Activated CD4-positive, alpha-beta T cell treated with anti-CD3 and anti-CD28 coated beads, Interleukin-2, amount 50 U/mL, for 48 hours (primary cell): ENCODE measurements at places on chromosomes 5 and 9.

DNA sequence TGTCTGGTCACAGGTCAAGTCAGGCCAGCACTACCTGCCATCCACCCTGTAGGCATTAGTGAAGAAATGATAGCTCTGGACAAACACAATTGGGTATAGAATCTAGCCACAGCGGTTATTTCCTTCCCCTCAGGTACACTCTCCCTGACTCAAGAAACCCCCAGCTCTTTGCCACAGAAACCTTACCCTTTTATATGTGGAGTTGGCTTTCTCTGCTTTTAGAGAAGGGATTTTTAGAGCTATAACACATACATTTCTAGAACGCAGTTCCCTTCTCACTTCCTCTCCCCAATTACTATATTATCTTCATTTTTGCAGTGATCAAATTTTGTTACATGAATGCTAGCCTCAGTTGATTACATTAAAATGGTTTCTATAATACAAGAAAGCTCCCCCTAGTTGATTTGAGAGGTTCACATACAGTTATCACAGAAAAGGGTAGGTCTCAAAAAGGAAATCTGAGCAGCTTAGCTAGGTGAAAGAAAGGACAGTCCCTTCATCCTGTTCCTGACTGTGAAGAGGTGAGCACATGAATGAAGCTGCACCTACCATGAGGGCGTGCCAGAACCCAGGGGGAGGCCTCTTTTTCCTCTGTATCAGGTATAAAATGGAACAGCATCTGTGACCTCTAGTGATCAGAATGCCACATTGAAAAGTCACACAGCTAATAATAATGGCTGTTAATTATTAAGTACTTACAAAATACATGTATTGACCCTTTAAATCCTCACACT lies 425.6 kb downstream of the KIAA0825 start:
- no peak for DNase-seq

GRCh38 chr9:117809751-117810150 lies 105.5 kb downstream of the TLR4 start:
- DNase-seq: no peak

DNA sequence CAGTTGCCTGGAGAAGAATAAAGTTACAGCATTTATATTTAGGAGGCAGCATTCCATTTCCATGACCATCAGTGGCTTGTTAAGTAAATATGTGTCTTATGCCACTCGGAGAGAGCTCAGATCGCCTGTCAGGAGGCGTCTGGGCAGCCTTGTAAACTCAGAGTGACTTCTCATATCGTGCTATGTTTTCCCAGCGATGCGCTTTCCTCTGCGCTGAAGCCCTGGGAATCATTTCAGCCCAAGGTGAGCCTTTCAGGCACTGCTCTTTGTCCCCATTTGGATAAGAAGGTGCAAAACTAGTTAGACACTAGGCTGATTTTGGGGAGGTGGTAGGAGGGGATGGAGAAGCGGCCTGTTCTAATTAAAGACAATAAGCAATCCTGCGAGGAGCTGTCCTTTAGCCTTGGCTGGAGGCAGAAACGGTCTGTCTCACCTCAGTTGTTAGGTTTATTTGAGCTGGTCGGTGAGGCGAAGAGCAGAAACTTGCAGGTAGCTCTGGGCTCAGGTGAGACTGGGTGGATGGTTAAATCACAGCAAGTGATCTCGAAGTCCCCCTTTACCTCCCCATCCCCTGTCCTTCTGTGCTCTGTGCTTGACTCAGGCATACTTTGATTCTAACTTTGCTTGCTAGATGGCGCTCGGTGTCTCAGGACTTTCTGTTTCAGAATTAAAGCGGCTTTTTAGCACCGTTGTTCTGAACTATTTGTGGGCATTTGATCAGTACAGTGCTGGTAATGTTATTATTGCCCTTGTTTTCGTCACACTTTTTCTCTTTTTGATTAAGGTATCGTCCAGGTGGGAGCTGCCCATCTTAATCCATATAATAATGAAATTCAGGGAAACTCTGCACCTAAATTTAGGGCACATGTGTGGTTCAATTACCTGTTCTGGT lies 24.6 kb downstream of the NR2F1 start:
- DNase-seq: no peak

GRCh38 chr5:150130493-150130922 lies 25.1 kb downstream of the PDGFRB start:
- DNase-seq: no peak

- DNase-seq: no peak
These were observed 602.6 kb upstream of the DMAC1 start for GRCh38 chr9:8401961-8402705.

DNA sequence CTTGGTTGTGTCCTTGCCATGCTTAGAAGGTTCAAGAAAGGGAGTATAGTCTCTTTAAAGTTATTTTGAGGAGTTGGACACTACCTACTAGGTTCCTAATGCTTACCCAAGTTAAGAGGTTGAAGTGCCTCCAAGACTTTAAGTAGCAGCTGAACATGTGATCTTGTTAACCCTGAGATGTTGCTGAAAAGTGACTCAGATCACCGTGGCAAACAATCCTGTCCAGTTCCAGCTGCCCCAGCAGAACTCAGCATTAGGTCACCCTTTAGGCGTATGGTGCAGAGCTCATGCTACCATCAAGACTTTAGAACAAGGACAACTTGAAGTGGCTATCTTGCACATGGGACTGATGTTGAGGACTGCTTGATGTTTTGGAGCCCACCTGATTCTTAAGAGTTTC lies 22.5 kb downstream of the ZNF462 start:
- DNase-seq: no peak

DNA sequence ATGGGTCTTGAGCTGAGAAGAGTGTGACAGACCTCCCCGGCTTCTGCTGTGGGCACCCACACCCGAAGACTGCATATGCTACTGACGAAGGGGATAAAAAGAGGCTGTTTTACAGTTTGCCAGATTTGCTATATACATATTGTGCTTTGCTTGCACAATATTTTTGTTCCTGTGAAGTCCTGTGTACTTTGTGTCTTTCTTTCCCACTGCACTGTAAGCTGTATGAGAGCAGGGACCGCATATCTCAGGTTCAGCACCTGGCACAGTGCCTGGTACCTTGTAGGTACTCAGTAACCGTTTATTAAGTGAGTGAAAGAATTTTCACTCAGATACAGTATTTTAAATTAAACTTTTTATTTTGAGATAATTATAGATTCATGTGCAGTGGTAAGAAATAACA lies 8.2 kb upstream of the GARNL3 start:
- no peak for DNase-seq

- DNase-seq: no peak
These were observed 1312.0 kb upstream of the WWC1 start for GRCh38 chr5:166979307-166979895.

DNA sequence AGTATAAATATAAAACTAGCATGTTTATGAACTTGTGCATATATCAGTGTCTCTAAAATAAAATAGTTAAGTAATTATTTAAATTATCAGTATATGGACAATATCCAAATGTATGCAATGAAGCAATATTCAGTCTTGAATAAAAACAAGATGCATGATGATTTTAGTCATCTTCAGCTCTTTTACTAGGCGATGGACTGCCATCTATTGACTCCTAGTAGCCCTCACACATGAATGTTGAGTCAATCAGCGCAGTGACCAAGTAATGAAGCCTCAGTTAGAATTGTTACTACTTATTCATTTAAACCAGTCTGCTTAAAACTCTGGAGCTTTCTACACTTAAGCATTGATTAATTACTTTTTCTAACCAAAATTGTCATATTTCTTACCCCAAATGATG lies 92.9 kb upstream of the GRHPR start:
- no peak for DNase-seq

GRCh38 chr5:180133971-180134508 lies 62.5 kb upstream of the RNF130 start:
- DNase-seq: no peak

GRCh38 chr9:88741335-88741734 lies 206.4 kb downstream of the NXNL2 start:
- peak; percentile 38 for DNase-seq

GRCh38 chr5:15383469-15383868 lies 116.5 kb upstream of the FBXL7 start:
- DNase-seq: no peak

DNA sequence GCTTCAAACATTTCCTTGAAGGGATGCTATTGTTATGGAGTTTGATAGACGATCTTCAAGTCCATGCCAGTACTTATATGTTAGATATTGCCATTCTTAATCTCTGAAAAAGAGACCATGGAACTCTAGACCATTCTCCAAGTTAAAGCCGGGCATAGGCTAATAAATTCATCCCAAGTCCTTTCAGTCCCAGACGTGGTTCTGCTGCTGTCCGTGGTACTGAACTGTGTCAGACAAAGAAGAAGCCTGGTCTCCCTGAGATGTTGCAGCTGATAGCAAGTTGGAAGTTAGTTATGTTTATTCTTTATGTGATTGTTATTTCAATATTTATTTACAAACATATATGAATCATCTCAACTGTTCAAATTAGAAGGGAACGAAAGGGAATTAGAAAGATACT lies 158.7 kb downstream of the NMUR2 start:
- DNase-seq: peak; percentile 3

DNA sequence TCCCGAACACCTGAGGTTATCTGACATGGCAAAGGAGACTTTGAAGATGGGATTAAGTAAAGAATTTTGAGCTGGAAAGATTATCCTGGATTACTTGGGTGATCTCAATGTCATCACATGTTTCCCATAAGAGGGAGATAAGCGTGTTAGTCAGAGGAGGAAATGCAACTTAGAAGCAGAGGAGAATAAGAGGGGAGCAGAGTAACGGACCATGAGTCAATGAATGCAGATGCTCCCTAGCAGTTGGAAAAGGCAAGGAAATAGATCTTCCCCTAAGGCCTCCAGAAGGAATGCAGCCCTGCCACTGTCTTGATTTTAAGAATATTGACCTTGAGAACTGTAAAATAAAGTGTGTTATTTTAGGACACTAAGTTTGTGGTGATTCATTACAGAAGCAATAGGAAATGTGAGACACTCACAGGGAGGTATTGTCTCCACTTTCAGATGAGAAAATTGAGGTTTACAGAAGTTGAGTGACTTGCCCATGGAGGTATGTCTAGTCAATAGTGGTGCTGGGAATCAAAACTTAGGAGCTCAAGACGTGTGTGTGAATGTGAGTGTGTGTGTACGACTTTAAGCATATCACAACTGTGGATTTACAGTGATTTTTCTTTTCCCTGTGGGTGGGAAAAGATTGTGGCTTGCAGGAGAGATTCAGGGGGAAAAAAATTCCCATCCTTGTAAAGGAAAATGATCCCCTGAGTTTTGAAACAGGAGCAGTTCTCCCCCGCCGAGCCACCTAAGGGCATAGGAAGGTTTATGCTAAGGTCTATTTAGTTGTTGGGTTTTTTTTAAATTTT lies 125.3 kb downstream of the TRIM32 start:
- DNase-seq: no peak

DNA sequence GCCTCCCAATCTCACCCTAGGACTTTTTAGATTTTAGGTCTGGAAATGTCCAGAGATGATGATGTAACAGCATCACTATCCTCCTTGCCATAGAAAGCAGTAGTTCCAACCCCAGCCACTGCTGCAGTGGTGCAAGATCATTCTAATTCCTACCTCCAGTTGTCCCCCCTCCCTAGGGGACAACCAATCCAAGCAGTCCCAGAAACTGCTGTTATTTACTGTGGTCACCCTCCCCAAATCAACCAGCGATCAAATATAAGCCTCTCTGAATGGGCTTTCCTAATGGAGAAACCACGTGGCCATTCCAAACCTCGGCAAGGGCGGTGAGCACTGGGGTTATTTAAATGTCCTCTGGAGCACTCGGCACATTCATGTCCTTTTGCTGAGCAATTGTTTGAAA lies 159.8 kb downstream of the SLF1 start:
- DNase-seq: no peak

DNA sequence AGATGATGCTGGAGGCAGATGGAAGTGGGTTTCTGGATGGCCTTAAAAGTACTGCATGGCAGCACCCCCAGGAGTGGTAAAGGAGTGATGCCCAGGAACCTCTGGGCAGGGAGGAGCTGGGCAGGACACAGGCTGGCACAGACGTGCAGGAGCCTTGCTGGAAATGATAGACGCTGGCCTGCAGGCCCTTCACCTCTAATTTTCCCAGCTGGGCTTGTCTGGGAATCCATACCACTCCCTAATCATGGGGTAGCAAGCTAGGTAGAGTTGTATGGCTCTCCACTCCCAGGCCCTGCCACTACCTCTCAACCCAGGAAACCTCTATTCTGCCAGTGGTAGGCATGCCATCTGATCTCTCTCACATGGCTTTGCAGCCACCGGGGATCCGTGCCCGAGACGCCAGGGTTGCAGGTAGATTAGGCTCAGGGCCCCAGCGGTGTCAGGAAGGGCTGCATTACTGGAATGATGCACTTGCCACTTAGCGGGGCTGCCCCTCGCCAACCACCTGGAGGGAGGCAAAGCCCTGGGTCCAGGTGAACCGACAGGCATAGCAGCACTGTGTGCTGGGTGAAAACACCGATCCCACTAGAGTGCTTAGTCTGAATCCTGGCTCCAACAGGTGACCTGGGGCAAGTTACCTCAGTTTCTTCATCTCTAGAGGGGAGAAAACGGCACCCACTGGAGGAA lies 79.6 kb upstream of the SLC25A51 start:
- no peak for DNase-seq

DNA sequence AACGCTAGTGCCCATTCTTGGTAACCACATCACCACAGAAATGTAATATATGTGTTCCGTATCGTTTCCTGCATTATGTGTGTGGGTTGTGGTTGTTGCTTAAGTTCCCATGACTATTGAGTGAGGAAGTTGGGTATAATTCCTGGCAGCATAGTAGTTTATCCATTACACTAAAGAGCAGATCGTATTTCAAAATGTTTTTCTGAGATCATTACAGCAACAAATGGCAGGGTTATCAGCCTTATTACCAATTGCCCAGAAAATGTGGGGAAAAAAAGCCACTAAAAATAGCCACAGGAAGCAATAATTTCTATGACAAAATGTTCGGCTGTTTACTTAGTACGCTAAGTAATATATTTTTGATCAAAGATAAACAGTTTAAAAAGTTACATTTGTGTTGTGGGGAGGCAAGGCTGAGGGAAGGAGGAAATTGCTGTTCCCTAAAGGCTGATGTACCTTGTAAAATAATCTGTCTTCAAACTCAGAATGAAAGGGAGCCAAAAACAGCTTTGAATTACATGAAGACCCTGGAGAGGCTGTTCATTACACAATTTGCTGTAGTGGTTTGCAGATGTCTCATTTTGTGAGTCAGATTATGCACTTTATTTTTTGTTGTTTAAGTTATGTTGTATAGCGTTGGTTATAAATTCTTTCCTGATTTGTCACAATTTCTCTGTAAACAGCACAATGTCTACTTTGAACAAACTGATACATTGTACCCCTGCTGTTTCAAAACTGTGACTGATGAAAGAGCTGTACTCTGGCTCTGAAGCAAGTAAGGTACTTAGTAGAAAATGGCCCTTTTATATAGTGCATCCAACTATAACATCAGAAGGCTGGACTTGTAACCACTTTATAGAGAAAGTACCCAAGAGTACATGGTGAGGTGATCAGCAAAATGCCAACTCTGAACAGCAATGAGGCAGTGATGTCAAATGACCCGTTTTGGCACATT lies 1028.5 kb downstream of the NR2F1-AS1 start:
- DNase-seq: no peak
